Hematopoietic multipotent progenitor cell treated with erythropoietin and hydrocortisone succinate and interleukin-3 and kit ligand, for 4 days (in vitro differentiated cells): ENCODE measurements at places on chromosomes 11 and 22.

- no peak for DNase-seq
Measured at GRCh38 chr11:99960536-99960935, 726.6 kb upstream of the ARHGAP42 start.

DNA sequence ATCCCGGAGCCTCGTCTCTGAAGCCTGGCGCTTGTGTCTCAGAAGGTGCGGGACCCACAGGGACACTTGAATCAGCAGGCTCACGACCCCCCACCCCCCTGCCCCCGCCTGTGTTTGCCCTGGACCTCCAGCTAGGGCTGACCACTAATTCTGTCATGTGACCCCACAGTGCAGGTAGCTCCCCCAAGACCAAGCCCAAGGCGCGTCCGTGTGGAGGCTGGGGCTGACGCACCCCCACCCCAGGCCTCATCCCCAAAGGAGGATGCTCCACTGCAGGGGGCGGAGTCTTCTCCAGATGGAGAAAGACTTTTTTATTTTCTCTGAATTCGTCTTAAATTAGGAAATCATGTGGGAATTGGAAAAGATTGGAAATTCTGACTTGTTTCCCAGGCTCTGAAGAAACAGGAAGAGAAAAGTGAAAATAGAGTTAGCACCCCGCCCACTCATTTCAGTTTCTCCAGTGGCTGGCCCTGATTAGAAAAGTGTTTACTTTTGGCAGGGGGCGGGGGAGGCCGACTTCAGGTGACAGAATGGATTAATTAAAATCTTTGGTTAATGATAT is 1.0 kb upstream of the RELA start:
- DNase-seq, result peak; percentile 54

GRCh38 chr11:45259592-45259991 is 26.5 kb downstream of the SYT13 start:
- no peak for DNase-seq

- peak; percentile 69 for DNase-seq
Measured at GRCh38 chr11:129825380-129825779, 9.7 kb downstream of the TMEM45B start.
